ENCODE measurements at places on chromosomes 1 and 21.

DNA sequence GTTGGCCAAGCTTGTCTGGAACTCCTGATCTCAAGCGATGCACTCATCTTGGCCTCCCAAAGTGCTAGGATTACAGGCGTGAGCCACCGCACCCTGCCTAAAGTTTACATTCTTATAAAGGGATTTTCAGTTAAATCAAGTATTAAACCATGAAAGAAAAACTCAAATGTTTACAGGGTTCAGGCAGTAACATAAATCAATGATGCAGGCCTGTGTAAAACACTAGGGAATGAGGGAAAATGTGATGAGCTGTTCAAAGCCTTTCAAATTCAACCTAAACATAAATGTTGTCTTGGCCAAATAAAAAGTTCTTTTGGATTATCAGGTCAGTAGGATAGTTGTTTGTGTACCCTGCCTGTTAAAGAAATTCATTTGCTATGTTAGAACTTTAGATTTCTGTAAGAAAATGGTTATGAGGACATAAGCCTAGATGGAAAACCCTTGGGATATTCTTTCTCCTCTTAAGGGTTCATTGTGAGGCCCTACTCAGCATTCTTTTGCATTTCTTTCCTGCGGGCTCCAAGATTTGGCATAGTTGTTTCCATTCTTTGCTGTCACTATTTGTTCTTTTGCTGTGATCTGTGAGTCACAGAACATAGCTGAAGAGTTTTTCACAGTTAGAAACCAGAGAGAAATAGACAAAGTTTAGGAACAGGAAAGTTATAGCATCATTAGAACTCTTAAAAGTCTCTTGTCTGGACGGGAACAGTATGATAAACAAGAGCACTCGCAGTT is 8.9 kb upstream of the ZRANB2 start:
- no peak for DNase-seq

- DNase-seq = no peak
Observed at GRCh38 chr1:25435397-25436108, 4.9 kb downstream of the MACO1 start.

DNA sequence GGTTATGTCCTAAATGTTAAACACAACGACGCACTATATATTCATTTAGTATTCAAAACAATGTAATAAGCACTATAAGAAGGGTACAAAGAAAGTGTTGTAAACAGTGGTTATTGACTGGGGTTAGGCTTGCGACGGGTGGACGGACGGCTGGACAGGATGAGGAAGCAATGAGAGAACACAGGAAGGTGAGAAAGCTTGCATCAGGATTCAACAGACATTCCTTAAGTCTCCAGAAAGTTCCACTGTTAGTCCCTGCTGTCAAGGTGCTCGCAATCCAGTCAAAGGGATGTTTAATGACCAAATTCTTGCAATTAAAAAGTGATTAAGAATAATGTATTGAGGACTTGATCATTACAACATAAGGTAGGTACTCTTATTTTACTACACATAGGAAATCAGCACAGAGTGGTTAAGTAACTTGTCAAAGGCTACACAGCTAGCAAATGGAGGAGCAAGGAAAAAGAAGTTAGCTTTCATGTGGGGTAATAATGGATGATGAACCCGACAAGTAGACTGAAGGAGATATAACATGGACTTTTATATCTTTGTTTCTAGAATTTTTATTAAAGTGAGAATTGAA is 994 bp upstream of the ACBD6 start:
- DNase-seq = no peak

DNA sequence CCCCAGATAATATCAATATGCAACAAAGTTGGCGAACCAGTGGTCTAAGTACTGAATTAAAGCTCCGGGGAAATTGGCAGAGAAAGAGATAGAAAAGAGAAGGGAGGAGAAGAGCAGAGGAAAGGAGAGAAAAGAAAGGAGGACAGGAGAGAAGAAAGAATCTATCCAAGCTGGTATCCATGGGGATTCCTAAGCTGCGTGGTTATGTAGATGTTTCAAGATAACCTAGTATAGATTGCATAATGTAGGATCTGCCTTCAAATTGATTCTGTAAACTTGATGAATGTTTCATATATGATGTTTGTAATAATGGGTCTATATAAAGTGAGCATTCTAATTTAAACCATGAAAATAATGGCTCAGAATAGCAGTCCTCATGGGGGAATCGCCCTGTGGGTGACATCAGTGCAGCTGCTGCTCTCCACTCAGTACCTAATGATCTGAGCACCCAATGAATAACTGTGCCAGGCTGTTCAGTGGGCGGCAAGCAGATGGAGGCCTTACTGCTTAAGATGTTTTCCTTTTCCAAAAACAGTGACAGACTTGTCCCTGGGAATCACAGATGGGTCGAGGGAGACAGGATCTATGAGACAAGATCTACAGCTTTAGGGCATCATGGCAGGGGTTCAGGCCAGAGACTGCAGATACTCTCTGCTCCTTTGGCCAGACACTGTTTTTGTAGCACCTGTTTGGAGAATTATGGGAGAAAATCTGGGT is 78.0 kb downstream of the LAMC2 start:
- no peak for DNase-seq

- DNase-seq = no peak
Observed at GRCh38 chr1:89041119-89041641, 18.5 kb upstream of the GBP3 start.

- no peak for DNase-seq
Observed at GRCh38 chr1:10852018-10852417, 55.6 kb upstream of the CASZ1 start.

DNA sequence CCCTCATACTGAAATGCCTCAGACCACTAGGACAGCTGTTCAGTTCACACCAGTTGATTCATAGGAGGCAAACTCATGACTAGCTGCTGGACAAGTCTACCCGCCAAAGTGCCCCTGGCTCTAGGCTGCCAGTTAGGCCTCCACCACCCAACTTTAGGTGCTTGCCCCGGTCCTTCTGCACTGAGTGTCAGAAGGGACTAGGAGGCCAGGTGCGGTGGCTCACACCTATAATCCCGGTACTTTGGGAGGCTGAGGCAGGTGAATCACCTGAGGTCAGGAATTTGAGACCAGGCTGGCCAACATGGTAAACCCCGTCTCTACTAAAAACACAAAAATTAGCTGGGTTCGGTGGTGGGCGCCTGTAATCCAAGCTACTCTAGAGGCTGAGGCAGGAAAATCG is 18.9 kb downstream of the LY9 start:
- no peak for DNase-seq

DNA sequence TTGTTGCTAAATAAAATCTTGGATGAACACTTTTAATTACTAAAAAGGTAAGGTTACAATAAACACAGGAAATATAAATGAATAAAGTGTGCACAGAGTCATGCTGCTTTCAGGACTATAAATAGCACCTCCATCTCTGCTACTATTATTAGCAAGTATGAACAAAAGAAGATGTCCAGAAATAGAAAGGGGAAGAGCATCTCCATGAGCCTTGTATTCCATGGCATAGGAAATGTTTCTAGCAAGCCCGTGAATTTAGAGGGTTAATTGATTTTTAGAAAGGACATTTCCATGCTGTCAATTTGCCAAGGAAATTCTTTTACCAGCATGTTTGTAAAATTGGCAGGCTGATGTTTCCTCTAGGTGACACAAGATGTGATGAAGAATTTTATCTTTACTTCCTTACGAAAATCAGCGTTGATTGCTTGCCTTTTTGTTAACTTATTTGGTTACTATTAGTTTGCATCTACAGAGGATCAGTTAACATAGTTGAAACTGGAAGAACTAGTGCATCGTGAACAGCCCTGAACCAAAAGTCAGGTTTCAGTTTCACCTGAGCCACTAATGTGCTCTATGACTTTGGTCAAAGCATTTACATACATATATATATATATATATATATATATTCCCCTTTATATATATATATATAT is 45.3 kb downstream of the NR5A2 start:
- DNase-seq = no peak

- DNase-seq = no peak
Observed at GRCh38 chr1:42006836-42007235, 88.1 kb upstream of the HIVEP3 start.

GRCh38 chr1:2194898-2195673 is 514 bp upstream of the FAAP20 start:
- DNase-seq = peak; percentile 72

- DNase-seq = peak; percentile 91
Observed at GRCh38 chr1:221620437-221621384, 121.2 kb downstream of the DUSP10 start.

DNA sequence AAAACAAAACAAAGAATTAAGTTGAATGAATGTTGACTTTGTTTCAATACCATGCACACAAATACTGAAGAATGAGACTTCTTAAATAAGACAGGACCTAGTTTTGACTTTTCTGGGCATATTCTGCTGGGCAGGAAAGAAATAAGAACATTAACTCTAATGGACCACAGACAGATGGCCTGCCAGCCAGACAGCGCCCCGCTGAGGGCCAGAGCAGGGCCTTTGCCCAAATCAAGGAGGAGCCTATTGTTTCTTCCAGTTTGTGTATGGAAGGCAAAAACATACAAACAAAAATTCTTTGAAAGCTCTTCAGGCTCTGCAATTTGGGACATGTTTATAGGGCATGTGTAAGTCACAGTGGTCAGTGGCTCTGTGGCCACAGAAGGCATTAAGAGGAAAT is 44.4 kb upstream of the KIF26B start:
- no peak for DNase-seq

DNA sequence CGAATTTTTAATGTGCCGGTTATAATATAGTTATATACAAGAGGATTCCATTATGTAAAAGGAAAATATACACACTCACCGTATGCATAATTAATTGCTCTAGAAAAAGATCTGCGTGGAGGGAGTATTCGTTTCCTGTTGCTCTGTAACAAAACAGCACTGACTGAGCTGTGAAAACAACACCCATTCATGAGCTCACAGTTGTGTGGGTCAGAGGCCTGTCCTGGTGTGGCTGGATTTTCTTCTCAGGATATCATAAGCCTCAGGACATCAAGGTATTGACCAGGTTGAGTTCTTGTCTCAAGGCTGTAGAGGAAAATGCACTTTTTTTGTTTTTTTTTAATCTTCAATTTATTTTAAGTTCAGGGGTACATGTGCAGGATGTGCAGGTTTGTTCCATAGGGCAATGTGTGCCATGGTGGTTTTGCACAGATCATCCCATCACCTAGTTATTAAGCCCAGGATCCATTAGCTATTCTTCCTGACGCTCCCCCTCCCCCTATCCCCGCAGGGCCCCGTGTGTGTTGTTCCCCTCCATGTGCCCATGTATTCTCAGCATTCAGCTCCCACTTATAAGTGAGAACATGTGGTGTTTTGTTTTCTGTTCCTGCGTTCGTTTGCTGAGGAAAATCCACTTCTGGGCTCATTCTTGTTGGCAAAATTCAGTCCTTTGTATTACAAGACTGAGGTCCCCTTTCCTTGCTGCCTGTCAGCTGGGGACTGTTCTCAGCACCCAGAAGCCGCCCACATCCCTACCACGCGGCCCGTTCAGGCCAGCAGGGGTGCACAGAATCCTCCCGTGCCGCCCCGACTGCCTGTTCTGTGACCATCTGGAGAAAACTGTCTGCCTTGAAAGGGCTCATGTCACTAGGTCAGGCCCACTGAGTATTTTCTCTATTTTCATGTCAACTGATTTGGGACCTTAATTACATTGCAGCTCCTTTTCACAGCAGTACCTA is 87.4 kb upstream of the ERRFI1 start:
- DNase-seq = no peak

DNA sequence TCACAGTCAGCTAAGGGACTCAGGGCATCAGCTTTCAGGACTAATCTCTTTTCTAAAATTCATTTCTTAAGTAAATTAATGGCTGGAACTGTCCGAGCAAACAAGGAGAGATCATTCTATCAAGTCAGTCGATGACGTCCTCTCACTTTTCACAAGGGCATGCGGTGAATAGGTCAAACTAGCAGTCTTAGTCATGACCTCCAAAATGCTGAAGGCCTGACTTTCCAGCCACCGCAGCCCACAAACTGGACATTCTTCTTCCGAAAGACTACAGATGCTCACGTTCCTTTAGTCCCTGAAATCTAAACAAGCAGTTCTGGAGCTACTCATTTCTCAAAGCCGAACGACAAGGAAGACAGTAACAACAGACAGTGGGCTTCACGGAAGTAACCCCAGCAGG is 127.9 kb downstream of the TIAM1 start:
- DNase-seq = no peak

DNA sequence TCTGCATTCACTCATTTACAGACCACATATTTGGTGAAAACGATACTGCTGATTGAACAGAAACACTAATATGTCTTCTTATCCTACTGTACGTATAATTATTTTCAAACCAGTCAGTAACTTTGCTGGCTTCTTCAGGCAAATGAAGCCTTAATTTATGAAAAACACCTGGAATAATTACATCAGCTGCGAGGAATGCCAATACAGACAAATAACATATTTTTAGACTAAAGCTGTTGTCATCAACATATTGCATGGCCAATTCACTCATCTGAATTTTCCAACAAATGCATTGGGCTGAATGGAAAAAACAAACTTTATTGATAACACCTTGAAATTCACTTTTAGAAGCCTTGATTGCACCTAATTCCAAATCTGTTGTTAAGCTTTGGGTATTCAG is 165.9 kb downstream of the HLX start:
- no peak for DNase-seq

DNA sequence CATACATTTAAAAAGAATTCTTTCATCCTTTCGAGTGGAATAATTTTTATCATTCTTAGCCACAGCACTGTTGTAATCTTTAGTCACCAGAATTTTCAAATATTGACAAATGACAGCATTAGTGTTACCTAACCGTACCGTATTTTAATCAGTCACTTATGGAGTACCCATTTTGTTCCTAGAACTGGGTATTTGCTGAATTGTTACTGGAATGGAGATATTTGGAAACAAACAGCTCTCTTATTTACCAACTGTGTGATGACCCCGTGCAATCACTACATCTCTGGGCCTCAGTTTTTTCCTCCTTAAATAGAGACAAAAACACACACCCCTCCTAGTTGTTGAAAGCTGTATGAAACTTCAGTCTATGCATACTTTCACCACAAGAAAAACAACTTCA is 7.9 kb upstream of the XCL2 start:
- no peak for DNase-seq

- DNase-seq = no peak
Observed at GRCh38 chr1:210123924-210124589, 108.5 kb upstream of the SERTAD4 start.

DNA sequence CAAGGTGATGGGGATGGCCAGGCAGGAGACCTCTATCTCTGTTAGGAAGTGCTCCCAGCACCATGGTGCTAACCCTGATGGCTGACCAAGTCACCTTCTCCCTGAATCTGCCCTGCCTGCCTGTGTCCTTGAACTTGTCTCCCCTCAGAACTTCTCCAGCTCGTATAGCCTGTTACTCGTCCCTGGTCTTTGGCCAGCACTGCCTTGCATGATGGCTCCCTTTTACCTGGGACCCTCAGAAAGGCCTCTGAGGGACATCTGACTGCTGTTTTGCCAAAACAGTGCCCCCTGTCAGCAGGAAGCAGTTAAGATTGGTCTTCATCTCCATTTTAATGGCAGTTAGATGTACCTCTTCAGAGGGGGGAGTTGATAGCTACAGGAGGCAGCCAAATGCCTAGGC is 148.3 kb downstream of the RHOU start:
- no peak for DNase-seq

- no peak for DNase-seq
Observed at GRCh38 chr1:3314491-3315381, 139.7 kb upstream of the ARHGEF16 start.

All from NCI-H446 treated with DMSO at 0.1 percent for 48 hours (cell line).